ENCODE measurements at places on chromosomes 5 and 9. TPM values are rescaled to one million over a fixed set of nuclear protein-coding genes. Genes with fewer than 3 reads are reported as not detected.

SLC6A18 gene
- not detected for total RNA-seq

THBS4 gene
- total RNA-seq = 40.5 TPM

PRDM9 gene
- not detected for total RNA-seq

CDC20B gene
- total RNA-seq = not detected

PPP3R2 gene
- total RNA-seq = not detected

DNA sequence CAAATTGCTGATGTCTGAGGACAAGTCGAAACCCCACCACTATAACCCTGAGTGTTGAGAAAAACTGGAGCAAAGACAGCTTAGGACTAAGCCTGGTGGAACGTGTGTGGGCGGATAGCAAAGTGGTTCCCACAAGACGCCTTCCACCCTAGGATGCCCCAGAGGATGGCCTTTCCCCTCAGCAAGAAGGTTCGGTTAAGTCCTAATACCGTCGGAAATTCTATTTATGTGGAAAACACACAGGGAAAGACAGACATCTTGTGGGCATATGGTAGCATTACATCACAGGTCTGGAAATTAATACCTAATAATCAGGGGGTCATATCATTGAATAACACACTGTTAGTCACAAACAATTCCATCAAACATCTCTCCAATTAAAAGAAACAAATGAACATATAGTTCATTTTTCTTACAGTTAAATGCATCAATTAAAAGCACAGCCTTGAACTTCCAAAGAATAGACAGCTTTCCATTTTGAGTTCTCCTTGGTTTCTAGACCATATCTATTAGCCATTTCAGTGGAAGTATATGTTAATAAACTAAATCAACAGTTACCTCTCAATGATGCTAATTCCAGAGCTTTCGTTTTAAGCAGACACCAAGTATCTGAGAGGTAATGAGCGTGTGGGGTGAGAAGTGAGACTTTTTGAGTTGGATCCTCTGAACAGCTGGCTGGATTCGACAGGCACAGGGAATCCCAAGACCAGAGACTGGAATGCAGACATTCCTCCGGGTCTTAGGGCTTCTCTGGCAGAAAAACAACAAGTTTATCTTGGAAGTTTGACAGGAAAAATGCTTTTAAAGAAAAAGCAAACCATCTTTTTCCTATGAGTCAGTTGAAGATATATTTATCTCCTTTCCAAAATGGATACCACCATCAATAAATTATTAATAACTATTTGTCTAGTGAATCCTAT is 2.9 kb upstream of the ICE1 start:
- no peaks in the 10 kb centered on the region for H3K27me3 ChIP-seq
- H3K4me1 ChIP-seq = peaks cover 18% of the 10 kb centered on the region
- peak; percentile 68 for DNase-seq
- no peaks in the 10 kb centered on the region for H3K36me3 ChIP-seq

- no peak for DNase-seq
- H3K36me3 ChIP-seq = no peaks in the 10 kb centered on the region
- no peaks in the 10 kb centered on the region for H3K27me3 ChIP-seq
- no peak overlapping the region for H3K27ac ChIP-seq
Observed at GRCh38 chr5:95799191-95799835, 23.2 kb downstream of the GLRX start.

- DNase-seq = no peak
- H3K36me3 ChIP-seq = no peaks in the 10 kb centered on the region
- H3K4me1 ChIP-seq = no peaks in the 10 kb centered on the region
Observed at GRCh38 chr5:105807290-105807689, 1863.4 kb downstream of the EFNA5 start.

DNA sequence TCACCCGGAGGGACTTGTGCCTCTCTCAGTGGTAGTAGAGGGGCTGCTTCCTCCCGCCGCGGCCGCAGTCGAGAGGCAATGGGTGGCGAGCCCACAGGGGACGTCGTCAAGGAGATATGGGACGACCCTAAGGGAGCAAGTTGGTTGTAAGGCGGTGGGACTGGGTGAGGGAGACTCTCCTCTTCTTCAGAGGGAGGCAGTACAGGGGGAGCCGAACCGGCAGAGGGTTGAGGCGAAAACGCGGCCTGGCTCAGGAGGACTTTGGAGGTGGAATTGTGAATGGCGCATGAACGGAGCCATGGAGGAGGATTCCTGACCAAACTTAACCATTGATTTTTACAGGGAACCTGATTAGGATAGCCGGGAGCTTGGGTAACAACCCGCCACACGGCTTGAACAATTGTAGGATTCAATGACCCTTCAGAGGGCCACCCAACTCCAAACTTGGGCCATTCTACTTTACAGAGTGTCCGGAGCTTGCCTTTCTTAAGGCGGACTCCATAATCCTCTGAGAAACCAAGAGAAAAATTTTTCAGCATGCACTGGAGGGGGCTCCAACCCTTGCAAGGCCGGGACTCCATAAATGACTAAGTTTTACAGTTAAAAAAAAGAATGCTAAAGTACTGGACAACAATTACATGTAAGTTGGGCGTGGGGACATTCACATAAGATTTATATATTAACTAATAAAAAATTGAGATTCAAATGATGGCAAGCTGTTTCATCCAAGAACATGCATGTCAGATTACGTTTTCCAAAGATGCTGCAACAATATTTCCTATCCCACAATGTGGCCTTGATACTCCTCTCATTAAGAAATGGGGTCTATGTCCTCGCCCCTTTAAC is 19.4 kb upstream of the RHOBTB3 start:
- no peak overlapping the region for H3K27ac ChIP-seq
- peaks cover 13% of the 10 kb centered on the region for H3K4me1 ChIP-seq
- no peaks in the 10 kb centered on the region for H3K36me3 ChIP-seq
- peak overlapping the region; percentile 38 for H3K4me3 ChIP-seq
- DNase-seq = peak; percentile 33

- H3K27ac ChIP-seq = no peak overlapping the region
- peak overlapping the region; percentile 50 for H3K4me3 ChIP-seq
- peak; percentile 96 for DNase-seq
- H3K27me3 ChIP-seq = peaks cover 44% of the 10 kb centered on the region
- H3K4me1 ChIP-seq = peaks cover 26% of the 10 kb centered on the region
Observed at GRCh38 chr5:177366528-177367322, 9.0 kb downstream of the RGS14 start.

DNA sequence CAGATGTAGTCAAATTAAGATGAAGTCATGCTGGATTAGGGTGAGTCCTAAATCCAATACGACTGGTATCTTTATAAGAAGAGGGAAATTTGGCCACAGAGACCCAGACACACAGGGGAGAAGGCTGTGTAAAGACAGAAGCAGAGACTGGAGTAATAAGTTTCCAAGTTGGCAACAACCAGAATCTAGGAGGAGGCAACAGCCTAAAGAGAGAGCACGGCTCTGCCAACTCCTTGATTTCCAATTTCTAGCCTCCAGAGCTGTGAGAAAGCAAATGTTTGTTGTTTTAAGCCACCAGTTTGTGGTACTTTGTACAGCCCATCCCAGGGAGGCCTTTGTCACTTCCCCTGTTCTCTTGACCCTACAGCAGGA is 74.4 kb downstream of the ATG10 start:
- H3K4me1 ChIP-seq = peaks cover 15% of the 10 kb centered on the region
- H3K4me3 ChIP-seq = no peak overlapping the region

DNA sequence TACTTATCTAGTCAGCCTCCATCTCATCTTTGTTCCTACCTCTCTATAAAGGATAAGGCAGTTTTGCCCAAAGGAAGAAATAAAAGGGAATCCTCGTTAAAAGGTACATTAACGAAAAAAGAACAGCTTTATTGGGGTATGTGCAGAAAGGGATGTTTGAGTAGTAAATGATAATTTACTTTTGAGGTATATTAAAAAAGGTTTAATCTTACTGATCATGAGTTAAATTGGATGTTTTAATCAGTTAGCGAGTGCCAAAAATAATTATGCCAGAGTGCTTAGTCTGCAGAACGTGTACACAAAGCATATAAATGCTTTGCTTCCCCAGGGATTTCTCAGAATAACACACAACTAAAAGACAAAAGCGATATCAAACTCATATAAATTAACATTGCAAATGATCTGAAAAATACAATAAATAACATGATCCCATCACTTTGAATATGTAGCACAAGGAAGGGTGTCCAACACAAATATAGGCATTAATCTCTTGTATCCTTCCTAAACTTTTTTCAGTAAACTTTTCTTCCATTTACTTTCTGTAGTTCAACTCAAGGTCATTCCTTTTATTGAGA is 865.0 kb downstream of the NR2F1-AS1 start:
- H3K27me3 ChIP-seq = no peaks in the 10 kb centered on the region
- H3K4me1 ChIP-seq = no peaks in the 10 kb centered on the region
- H3K4me3 ChIP-seq = no peak overlapping the region

DNA sequence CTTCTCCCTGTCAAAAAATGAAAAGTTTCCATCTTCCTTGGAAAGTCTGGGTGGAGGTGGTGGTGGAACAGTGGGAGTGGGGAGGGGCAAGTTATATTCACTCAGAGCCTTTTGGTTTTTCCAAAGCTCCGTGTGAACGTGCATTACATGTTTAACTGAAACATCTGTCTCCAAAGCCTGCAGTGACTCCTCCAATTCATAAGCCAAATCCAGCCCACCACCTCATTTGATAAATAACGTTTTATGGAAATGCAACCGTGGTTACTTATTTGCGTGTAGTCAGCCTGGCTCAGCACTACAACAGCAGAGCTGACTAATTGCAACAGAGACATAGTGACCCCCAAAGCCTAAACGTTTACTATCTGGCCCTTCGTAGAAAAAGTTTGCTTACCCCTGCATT is 13.9 kb downstream of the TNFSF8 start:
- H3K27ac ChIP-seq = no peak overlapping the region
- H3K4me3 ChIP-seq = no peak overlapping the region
- no peaks in the 10 kb centered on the region for H3K36me3 ChIP-seq
- no peak for DNase-seq
